Stimulated activated CD4-positive, alpha-beta T cell treated with anti-CD3 and anti-CD28 coated beads, TNF-alpha, amount 100 ng/mL, for 4 hours (primary cell): ENCODE measurements at places on chromosomes 1 and 21.

- DNase-seq: no peak
These were observed 668.2 kb upstream of the BRINP3 start for GRCh38 chr1:191145834-191146233.

DNA sequence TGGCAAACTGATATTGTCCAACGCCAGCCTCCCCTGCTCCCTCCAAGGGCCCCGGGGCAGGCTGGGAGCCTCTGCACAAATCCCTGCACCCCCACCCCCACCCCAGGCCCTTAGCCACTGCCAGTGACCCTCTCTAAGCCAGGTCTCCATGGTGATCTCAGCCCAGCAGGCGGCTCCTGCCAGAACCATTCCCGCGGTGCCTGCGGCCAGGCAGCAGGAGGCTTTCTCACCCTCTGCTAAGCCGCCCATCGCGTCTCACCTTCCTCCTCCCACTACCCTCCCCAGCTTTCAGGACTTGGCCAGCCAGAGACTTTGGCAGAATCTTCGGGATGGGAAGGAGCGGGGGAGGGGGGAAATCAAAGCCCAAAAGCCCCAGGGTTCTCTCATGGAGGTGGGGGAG lies 46.8 kb upstream of the WASF2 start:
- DNase-seq: no peak

DNA sequence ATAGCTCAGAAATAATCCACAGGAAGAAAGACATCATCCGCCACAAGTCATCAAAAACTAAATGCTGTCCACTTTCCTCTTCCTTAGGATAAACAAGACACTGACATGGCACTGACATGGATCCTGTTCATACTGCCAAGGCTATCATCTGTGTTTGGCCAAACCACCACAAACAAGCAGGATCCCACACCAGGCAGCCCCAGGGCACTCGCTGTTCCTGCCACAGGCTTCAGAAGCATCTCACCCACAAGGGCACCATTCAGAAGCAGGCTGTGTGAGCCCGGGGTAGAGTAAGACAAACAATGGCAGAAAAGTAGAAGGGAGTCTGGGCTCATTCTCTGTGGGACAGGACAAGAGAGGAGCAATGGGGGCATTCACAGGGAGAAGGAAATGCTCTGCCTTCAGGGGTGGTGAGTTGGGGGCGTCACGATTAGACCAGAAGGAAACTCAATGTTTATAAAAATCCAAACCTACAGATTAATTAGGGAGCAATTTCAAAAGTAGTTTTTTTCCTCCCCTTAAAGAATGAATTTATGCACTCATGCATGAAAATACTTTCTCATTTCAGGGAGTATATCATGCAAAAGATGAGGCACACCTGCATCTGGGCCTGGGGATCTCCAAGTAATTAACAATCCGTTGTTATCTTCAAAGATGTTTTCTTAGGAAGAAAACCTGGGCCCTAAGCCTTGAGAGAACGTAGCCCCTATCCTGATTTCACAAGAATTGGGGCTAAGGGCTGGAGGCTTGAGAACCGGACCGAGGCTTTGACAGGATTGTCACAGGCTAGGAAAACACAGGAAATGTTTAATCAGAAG lies 43.3 kb upstream of the ATP1A1 start:
- DNase-seq: no peak

DNA sequence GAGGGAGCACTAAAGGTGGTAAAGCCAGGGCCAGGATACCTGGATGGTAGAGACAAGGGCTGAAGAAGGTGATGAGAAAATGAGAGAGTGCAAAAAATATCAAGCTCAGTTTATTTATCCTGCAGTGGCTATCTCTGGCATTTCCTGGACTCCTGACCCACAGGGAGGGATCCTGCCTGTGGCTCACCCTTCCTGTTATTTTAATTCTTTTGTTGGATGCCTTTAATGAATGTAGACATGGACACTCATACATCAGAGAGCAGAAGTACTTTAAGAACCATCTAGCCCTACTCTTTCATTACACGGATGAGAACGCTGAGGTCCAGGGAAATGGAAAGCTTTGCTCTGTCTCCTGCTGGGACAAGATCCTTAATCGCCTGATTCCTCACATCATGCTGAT lies 20.6 kb downstream of the JUN start:
- DNase-seq: no peak

DNA sequence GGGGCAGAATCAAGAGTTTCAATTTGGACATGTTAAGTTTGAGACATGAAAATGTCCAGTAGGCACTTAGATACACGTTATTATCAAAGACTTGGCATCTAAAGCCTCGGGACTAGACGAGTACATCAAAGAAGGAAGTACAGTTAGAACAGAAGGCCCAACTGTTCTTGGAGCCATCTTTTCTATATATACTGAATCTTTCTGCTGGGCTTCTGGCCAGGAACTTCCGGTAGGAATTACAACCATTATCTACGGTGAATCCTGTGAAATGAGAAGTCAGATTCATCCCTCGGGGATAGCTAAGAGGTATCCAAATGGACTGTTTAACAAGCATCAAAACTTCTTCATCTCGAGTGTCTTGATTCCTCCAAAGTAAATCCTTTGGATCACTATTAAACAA lies 34.4 kb upstream of the NRDC start:
- DNase-seq: no peak

GRCh38 chr1:171929121-171929520 lies 87.8 kb downstream of the DNM3 start:
- DNase-seq: no peak

- DNase-seq: no peak
These were observed 9.2 kb upstream of the OR2B11 start for GRCh38 chr1:247467129-247467528.

DNA sequence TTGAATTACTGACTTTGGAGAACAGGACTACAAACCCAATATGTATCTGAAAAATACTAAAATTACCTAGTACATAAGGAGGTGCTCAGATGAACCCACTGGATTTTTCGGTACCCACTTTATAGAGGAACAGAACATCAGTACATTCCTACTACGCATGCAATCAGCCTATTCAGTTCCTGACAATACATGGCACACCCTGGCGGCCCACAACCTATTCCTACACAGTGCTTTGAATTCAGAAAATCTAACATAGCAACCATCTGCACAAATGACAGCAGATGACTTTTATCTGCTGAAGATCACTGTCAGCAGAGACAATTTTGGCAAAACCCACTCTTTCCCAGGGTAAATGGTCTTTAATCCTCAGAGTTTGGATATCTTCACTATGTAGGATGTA lies 257.1 kb upstream of the GREM2 start:
- DNase-seq: no peak

GRCh38 chr1:201062511-201063091 lies 39.1 kb upstream of the KIF21B start:
- no peak for DNase-seq

- DNase-seq: no peak
These were observed 1.8 kb downstream of the PIK3R3 start for GRCh38 chr1:46130606-46131005.

DNA sequence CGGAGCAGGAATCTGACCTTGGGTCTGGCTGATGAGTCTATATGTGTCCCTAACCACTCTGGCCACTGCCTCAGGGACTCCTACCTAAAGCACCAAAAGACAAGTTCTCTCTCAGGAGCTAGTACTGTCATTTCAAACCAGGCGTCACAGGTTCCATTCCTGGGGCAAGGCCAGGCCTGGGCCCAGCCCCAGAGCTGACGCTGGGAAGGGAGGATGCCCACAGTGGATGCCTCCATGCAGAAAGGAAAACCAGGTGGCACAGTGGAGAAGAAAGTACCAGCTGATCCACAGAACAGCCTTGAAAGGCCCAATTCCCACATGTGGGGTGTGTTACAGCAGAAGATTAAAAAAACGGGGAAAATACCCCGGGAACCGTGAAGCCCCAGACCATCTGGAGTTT lies 77.4 kb downstream of the DMRTB1 start:
- DNase-seq: no peak

DNA sequence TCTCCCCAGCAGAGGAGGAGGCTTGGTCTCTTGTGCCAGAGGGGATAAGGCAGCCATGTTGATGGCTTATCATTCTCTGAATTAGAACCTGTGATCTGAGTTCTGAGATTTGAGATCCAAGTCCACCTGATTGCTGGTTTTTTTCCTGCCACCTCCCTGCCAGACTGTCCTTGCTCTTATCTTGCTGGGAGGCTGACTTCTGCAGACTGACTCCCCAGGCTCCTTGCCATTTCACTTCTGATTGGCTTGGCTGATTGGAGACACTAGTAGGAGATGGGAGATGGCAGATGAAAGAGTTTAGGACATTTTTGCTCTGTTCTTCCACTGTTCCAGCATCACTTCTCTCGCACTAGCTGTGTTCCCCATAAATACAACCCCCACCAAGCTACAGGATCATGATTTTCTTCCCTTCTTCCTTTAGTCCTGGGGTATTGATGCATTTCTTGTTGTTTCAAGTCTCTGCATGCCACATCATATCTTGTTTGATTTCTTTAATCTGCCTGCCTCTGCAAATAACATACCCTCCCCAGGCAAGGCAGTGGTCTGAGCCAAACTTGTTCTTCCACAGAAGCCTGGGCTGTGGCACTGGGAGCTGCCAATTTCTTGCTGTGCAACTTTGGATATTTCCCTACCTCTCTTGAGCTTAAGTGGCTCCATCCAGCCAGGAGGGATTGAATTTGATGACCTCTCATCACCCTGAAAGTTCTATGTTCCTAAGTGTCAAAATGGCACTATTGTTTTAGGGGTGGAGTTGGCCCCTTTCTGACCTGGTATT lies 963 bp upstream of the CYP4B1 start:
- no peak for DNase-seq

DNA sequence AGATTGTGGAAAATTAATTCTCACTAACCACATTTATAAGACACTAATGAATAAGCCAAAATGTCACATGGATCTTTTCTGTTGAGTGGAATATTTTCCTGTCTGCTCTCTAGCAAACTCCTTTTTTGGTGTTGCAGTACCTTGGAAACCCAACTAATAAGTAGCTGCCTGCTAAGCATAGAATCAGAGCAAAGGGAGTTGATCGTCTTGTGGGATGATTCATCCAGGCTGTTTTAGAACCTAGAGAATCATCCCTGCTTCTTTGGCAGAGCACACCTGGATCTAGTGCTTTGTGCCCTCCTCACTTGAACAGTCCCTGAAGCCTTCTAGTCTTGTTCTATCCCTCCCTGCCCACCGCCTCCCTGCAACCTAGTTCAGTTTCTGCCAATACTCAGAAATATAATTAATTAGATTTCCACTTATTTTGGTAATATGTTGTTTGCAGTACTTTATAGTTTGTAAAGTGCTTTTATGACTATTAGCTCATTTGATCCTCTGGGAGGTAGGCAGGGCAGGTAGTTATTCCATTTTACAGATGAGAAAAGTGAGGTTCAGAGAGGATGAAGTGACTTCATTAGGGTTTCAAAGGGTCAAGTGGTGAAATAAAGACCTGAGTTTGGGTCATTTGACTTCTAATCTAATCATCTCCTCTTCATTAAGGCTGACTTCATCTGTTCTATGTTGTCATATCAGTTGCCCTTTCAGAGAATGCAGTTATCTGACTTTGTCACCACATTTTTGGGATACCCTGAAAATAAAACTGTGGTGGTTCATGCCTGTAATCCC lies 2.5 kb downstream of the AGO4 start:
- DNase-seq: no peak

- no peak for DNase-seq
These were observed 14.4 kb downstream of the PHLDA3 start for GRCh38 chr1:201454608-201455007.

DNA sequence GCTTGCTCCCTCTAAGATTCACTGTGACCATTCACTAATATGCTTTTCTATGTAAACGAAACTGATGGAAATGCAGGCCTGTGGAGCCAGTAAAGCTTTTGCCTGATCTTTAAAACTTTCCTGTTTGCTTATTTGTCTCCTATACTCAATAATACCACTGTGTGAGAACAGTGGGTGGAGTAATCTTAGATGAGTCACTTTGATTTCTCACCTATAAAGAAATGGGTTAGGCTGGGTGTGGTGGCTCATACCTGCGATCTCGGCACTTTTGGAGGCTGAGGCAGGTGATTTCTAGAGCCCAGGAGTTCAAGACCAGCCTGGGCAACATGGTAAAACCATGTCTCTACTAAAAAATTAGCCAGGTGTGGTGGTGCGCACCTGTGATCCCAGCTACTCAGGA lies 70.8 kb downstream of the RWDD3 start:
- DNase-seq: no peak

GRCh38 chr1:181134543-181135436 lies 46.3 kb downstream of the IER5 start:
- no peak for DNase-seq

- no peak for DNase-seq
These were observed 6.0 kb downstream of the FOXO6 start for GRCh38 chr1:41367288-41367642.

DNA sequence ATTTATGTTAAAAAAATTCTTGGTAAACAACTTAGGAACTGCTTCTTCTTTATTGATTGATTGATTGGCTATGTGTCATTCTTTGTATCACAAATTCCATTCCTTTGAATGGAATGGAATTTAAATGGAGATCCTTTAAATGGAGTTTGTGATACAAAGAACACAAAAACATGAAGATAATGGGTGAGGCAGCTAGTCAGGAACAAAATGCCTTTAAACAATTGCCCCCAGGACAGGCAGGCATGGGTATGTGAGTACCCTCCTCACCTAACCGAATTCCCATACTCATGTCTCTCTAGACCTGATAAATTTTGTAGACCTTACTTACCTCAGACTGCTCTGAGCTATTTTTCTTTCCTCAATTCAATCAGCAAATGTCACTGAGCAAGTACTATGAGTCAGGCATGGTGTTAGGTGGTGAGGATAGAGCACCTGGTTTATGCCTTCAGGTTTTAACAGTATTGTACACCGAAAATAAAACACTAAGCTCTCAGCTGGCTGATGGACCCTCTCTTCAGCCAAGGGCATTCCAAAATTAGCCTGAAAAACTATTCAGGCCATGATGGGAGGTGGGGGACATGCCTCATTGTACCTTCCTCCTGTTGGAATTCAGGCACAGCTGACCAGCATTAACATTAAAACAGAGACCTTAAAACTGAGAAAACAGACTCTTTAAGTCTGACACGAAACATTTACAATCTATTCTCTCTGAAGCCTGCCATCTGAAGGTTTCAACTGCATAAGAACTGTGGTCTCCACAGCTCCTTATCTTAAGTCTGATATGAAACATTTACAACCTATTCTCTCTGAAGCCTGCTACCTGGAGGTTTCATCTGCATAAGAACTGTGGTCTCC lies 58.9 kb downstream of the OLFML3 start:
- DNase-seq: no peak

GRCh38 chr1:225277445-225277844 lies 150.4 kb downstream of the LBR start:
- DNase-seq: no peak

DNA sequence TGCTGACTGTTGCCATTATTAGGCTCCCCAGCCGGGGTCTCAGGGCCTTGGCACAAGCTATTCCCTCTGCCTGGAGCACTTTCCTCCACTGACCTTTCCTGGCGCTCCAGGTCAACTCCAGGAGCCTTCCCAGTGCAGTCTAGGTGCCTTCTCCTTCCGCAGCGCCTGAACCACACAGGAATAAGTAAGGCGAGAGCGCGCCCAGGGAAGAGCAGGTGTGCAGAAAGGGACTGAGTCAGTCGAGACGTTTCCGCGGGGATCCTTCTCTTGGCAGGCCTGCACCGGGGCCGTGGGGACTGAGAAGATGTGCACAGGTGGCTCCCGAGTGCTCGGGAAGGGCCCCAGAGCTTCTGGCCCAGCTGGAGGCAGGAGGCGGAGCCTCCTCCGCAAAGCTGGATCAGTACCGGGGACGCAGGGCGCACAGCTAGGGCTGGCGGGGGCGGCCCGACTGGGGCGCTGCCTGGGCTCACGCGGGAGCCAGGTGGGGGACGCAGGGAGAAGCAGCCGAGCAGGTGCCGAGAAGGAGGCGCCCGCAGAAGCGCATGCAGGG lies 765 bp upstream of the BMP8A start:
- peak; percentile 17 for DNase-seq
